Right renal pelvis (tissue), 4 donors: ENCODE measurements at places on chromosomes 12 and 14. TPM values are rescaled to one million over a fixed set of nuclear protein-coding genes. Genes with fewer than 3 reads are reported as not detected.
A peak's percentile ranks its signal among the peaks of the same experiment; 100 is the strongest.

Gene ZC2HC1C
- polyA plus RNA-seq = 7.1 TPM

Gene ALX1
- polyA plus RNA-seq = 54.4 TPM

DNA sequence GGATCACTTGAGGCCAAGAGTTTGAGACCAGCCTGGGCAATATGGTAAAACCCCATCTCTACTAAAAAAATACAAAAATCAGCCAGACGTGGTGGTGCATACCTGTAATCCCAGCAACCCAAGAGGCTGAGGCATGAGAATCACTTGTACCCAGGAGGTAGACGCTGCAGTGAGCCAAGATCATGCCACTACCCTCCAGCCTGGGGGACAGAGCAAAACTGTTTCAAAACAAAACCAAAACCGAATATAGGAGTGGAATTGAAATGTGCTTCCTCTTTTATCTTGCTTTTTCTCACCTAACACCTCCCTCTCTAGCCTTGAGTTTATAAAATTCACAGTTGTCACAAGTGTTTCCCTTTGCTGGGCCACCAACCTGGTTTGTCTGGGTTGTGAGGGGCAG lies 181.9 kb downstream of the PAH start:
- DNase-seq = no peak

Gene CCDC38
- 0.40 TPM for polyA plus RNA-seq

GRCh38 chr12:107468182-107468581 lies 217.4 kb upstream of the PWP1 start:
- no peak for DNase-seq

DNA sequence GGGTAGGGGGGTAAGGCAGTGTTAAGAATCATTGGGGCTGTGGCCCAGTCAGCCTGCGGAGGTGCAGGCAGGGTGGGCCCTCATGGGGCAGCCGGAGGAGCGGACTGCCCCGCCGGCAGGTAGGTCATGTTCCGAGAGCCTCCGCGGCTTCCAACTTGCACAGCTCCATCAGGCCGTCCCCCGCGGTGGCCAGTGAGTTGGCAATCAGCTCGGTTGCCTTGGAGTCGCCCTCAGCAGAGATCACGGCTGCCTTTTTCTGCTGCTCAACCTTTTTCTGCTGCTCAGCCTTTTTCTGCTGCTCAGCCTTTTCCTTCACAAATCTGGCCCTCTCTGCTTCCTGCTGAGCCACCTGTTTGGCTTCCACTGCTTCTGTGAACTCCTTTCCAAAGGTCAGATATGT lies 41.1 kb upstream of the CSRNP2 start:
- no peak for DNase-seq

- DNase-seq = no peak
Measured at GRCh38 chr14:69152902-69153151, at the start of gene DCAF5. DCAF5 (minus strand) TSS chr14:69153119; CDS start chr14:69152978, 141 bp downstream.

GRCh38 chr14:50882932-50883826 lies 11.3 kb downstream of the ABHD12B start:
- DNase-seq = no peak

DNA sequence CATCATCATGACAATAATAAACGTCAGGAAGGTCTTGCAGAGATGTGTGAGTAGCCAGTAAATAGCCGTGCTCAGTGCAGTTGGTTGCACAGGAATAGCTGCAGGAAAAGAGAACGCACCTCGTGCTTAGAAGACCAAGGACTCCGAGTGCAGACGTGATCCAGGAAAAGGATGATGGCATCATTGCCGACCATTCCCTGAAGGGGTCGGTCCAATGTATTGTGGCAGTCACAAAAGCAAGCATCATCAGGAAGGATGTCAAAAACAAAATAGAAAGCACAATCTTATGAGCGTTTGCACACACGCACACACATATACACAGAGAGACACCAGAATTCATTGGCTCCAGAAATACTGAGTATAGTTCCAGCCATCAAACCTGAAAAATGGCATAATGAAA lies 12.8 kb downstream of the DUSP6 start:
- no peak for DNase-seq

DNA sequence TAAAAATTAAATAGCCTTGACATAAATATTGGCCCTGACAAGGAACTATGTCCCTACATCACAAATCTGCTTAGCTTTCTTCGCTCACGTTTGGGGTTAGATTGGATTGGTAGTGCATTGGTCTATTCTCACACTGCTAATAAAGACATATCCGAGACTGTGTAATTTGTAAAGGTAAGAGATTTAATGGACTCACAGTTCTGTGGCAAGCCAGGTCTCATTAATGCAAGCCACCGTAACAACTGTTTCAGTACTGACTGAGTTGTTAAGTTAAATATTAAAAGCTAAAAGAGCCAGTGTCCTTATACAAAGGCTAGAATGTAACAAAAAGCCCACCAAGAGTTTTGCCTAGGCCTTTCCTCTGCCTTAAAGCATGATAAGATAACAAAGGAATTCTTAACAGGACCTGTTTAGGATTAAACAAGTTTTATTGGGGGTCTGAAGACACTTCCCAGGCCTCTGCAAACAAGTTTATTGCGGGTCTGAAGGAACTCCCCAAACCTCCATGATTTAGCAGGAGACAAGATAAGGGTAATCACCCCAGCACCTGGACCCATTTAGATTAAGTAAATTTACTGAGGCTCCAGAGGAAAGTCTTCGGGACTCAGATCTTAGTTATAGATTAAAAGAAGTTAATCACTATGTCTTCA lies 88.2 kb upstream of the PTGDR start:
- DNase-seq = no peak

DNA sequence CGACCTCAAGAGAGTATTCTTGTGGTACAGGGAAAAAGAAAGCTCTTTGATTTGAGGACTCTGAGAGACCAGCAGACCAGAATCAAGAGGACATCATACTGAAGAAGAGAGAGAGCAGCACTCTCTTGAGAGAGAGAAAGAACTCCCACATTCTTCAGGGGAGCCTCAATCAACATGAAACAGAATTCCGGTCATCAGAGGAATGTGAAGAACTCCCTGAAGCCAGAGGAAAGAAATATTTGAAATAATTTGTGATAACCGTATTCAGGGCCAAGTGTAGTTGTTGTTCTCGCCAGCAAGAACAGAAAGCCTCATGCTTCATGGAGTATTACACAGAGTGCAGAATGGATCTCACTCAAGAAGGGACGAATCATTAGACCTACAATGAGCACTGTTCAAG lies 363.8 kb upstream of the TMEM132C start:
- DNase-seq = no peak

Gene ZBTB42
- polyA plus RNA-seq = 5.2 TPM

DNA sequence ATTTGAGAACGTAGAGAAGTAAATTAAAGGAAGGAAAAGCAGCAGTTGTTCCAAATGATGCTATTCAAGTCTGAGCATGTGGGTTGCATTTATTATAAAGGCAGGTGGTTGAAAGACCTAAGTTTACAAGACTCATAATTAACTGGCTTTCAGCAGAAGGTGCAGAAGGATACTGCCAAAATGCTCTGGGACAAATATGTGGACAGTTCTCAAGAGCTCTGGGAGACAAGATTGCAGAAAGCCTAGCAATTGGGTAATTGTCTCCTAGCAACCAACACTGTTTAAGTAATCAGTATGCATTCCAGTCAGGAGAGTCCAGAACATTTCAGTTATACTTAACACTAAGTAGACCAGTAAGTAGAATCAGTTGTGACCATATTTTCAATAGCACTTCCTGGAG lies 131.5 kb downstream of the GPR135 start:
- DNase-seq = no peak

- no peak for DNase-seq
Measured at GRCh38 chr14:70821584-70822529, 12.5 kb upstream of the MAP3K9 start.

DNA sequence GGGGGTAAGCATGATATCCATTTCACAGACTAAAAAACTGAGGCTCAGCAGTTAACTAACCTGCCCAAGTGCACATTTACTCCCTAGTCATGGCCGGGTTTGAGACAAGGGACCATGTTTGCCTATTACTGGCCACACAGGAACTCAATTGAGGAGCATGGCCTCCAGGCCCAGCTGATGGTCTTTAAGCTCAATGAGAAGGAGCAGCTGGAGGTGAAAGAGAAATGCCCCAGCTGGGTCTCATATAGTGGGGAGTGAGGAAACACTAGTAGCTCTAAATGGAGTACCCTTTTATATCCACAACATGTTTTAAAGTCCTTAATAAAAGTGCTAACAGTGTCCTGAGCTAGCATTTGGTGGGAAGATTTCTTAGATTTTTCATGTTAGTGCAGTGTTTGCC lies 1.6 kb downstream of the TDP1 start:
- no peak for DNase-seq

GRCh38 chr14:101961011-101961721 lies 3.2 kb upstream of the DYNC1H1 start:
- peak; percentile 65 for DNase-seq

- DNase-seq = no peak
Measured at GRCh38 chr12:77861317-77861716, 30.6 kb downstream of the NAV3 start.

DNA sequence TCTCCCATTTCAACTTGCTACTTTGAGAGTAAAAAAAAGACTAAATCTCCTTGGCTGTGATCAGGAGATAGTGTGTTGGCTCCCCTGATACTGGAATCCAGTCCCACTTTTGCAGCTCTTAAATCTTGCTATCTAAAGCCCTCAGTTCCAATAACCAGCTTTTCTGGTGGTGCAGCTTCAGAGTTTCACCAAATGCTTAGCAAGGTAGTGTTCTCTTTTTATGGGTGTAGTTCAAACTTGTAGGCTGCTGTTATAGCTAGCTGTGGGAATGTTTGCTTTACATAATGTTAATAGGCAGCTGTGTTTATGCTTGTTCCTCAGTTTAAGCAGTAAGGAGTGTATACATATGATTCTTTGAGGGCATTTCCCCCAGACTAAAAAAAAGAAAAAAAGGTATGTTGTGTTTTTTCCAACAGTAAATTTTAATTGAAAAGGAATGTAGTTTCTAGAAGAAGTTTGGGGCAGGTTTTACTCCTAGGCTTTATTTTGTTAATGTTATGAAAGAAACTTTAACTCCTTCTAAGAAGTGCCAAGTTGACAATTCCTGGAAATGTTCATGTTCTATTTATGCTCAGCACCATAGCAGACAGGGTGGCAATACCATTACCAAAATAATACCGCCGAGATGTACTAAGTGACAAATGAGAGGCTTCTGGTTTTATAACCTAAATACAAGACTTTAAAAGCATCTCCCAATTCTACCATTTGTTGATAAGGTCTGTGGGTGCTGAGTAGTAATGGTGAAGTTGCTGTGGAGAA lies 12.1 kb downstream of the CRADD start:
- no peak for DNase-seq

GRCh38 chr14:53608369-53608768 lies 348.3 kb downstream of the BMP4 start:
- no peak for DNase-seq

GRCh38 chr12:81229759-81230158 lies 151.9 kb downstream of the ACSS3 start:
- no peak for DNase-seq
